NCI-H2171 (cell line): ENCODE measurements at places on chromosomes 6 and 20.

GRCh38 chr6:155265843-155266535 lies 2.2 kb downstream of the CLDN20 start:
- DNase-seq: no peak

DNA sequence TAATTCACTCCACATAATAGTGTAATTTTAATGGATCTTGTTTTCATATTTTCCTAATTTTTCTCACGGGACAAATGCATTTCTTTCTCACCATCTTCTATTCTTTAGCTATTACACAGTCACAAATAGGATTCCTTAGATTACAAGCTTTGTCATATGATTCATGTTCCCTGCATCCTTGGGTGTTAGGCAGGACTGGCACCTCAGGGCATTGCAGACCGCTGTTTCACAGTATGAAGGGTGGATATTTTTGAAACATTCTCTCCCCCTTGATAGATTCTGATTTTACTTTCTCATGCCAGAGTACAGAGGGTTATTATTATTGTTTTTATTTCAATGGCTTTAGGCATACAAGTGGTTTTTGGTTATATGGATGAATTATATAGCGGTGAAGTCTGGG lies 602.5 kb downstream of the PHF3 start:
- DNase-seq: no peak

DNA sequence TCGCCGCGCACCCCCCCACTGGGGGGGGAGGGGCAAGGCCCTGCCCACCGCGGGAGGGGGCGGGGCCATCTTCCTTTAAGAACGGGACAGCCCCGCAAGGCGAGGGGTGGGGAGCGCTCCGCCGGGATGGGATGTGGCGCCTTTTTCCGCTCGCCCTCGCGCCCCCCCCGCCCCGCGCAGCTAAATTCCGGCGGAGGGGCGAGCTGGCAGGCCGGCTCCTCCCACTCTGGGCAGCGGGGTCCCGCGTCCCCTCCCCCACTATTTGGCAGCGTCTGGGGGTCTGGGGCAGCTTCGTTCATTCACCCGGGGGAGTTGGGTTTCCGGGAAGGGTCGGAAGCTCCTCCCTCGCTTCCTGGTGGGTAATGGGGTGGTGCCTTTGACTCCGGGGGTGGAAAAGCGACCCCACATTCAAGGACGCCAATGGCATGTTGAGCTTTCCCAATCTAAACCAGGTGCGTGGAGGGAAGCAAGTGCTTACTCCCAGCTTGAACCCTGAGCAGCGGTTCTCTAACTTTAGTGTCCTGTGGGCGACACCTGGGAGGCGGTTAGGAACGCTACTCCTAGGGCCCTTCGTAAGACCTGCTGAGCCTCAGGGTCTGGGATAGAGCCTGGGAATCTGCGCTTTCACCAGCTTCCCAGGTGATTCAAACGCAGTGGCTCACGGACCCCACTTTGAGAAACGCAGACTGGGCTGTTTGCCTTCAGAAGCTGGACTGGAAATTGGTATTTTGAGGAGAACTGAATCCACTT lies 927 bp downstream of the ASXL1 start:
- DNase-seq: peak; percentile 91

- DNase-seq: no peak
These were observed 94.2 kb downstream of the TBC1D7 start for GRCh38 chr6:13234130-13234529.

- no peak for DNase-seq
These were observed 294.0 kb downstream of the TBC1D7 start for GRCh38 chr6:13034316-13034715.

DNA sequence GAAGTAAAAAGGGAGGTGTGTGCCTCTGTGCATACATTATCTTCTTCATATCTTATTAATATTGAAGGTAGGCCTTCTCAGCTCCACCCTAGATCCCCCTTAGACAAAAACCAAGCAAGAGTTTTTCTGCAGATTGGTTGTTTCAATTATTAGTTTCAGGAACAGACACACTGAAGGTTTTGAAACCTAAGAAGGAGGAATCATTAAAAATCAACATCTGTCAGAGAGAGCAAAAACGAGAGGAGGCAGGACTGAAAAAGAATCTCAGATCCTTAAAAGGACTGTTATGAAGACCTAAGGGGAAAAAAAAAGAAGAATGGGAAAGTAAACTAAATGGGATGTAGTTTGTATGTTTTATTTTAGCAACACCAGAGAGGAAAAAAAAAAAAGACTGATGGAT lies 560.8 kb upstream of the JAG1 start:
- DNase-seq: peak; percentile 52

DNA sequence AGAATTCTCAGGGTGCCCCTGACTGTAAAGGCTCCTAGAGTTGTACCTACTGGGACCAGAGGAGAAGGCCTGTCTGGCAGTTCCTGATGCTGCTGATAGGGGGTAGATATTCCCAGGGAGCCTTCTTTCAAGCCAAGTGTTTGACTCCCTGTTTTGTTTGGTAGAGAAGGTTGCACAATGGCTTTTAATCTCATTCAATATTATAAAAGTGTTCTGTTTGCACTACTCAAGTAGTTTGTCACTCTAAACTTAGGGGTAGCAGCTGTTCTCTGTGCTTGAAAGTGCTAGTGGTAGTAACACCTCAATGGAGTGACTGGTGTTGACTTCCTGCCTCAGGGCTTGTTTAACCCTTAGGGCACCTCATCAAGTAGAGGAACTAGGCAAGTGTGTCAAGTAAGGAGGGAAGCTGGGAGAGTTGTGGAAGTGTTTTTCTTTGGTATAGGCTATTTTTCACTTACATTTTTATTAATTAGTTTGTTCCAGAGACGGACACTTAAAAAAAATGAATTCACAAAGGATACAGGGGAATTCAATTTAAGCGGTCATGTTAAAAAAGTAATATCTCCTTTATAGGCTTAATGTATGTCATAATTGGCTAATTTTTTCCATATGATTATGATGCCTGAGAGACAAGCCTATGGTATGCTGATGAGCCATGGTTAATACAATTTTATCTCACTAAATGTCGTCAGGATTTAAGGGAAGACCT lies 38.1 kb downstream of the BICRAL start:
- DNase-seq: no peak

DNA sequence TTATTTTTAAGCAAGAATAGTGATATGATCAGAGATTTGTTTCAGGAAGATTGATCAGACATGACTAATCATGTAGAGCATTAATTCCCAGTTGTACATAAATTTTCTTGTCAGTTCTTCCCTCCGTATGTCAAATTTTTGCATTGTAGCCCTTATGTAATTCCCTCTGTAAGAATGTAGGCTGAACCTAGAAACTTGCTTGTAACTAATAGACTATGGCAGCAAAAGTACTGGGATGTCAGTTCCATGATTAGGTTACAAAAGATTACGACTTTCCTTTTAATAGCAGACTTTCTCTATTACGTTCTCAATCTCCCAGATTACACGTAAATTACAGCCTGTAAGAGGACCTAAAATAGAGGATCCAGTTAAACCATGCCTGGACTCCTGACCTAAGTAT lies 79.4 kb upstream of the EPHA7 start:
- no peak for DNase-seq

- no peak for DNase-seq
These were observed 296.3 kb downstream of the CDKAL1 start for GRCh38 chr6:20830576-20830975.

- DNase-seq: no peak
These were observed 177.1 kb downstream of the ALDH8A1 start for GRCh38 chr6:134772671-134773360.

DNA sequence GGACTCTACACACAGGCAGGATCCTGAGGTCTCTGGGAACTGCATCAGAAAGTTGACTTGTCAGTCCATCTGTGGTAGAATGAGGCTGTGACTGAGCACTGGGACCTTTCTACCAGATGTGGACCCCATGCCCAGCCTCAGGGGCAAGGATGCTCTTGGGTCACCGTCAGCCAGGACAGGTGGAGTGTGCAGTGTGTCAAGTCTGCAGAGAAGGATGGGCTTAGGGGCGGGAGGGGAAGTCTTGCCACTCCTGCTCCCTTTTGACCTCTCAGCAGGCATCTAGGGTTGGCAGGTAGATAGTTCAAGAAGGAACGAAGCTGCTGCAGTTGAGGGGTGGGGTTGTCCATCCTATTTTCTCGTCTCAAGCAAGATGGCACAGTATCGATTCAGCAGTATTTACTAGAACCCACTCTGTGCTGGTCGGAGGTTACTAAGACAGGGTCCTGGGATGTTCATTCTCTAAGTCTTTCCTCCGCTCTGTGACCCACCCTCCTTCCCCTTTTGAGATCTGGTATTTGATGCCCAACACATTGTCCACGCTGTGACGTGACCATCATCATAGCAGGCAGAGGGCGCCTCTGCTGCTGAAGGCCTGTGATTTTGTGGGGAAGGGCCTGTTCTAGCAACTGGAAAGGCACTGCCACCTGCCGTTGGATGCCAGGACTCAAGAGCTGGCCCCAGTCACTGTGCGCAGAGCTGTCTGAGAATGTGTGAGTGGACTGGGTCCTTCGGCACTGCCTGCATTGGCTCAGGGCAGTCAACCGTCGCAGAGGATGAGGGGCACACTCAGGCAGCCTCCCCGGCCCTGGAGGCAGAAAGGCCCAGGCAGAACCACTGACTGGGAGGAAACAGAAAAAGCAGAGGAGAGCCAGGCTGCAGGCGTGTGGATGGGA lies 23.2 kb downstream of the RBCK1 start:
- DNase-seq: peak; percentile 68

GRCh38 chr20:19543101-19543500 lies 215.0 kb upstream of the RIN2 start:
- DNase-seq: no peak

- no peak for DNase-seq
These were observed 512.9 kb downstream of the UTRN start for GRCh38 chr6:144797881-144798589.

GRCh38 chr6:135346747-135347146 lies 150.8 kb downstream of the AHI1 start:
- DNase-seq: no peak

GRCh38 chr6:113011801-113012200 lies 664.7 kb downstream of the RFPL4B start:
- DNase-seq: no peak

DNA sequence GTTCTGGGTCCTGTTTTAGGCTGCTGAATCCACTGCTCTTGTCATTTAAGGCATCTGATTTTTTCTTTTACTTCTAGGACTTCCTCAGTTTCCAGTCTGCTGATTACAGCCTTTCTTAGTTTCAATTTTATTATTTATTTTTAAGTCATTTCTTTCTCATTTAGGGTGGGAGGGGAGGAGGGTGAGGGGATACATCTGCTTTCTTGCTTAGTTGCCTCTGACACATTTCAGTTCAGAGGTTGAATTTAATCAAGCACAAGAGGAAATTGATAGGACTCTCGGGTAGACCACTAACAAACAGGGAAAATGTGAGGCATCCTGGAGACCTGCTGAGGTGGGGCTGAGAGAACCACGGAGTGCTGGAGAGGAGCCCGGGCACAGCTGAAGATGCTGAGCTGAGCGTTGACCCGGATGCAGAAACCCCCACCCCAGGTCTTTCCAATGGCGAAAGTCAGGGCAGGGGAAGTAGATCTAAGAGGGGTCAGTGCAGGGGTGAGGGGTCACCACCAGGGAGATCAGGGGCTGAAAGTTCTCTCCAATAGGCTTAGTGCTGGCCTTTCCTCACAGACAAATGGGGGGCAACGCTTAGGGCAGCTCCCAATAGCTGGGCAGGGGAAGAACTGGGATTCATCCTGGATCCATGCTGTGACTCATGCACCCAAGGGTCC lies 7.6 kb upstream of the TREML2 start:
- no peak for DNase-seq

GRCh38 chr6:6746970-6747338 lies 158.4 kb downstream of the LY86 start:
- DNase-seq: no peak

GRCh38 chr6:161954699-161955276 lies 680.9 kb upstream of the AGPAT4 start:
- DNase-seq: no peak

GRCh38 chr6:116682334-116682712 lies 1.3 kb downstream of the KPNA5 start:
- DNase-seq: no peak

GRCh38 chr6:12602951-12603672 lies 113.5 kb upstream of the PHACTR1 start:
- no peak for DNase-seq

DNA sequence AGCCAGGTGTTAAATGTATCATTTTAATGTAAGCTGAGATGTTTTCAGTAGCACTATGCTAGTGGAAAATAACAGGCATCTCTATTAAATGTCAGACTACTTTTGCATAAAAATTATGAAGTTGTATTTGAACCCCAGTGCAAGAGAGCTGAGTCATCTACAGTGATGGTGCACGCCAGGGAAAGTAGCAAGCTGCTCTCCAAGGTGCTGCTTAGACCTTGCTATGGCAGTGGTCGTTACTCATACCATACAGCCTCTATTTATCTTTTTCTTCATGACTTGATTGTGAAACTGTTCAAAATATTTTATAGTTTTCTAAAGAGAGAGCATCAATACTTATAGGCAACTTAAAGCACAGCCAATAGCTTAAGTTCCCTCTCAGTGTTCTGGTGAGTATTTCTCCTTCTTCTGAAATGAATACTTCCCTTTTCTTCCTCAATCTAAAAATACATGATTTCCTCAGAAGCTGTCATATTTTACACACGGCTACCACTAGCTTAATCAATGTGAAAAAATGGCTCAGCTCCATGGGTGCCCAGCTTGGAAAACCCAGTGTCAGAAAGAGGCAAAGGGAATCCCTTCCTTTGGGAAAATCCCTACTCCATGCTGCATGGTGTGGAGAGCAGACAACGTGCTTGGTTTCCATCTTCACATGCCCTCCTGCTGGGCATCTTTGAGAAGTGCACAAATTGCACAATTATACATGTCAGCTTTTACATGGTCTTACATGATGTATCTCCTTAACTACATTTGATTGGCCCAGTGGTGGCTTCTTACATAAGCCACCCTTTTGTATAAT lies 105.6 kb downstream of the ELOVL4 start:
- DNase-seq: no peak

DNA sequence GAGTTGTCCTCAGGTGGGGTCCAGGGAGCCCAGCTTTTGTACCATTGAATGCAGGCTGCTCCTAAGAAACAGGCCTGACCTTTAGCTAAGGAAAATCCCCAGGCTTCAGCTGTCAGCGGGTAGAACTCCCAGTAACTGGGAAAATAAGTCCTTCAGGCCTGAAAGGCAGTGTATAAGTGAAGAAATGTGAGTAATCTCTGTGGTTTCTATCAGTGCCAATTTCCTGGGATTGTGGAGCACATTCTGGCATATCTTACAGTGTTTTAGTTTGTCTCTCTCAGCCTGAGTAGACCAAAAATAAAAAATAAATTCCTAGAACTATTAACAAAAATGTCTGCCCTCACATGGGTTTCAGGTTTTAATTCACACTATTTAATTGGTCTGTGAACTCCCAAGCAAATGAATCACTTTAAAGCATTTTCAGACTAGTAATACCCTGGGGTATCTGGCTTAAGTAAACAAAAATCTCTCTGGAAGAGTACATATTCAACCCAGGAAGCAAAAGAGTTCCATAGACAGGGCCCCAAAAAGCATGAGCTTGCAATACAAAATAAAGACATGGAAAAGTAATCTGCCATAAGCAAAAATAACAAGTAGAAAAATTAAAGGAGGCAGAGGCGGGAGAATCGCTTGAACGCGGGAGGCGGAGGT lies 566.2 kb upstream of the NOX3 start:
- DNase-seq: no peak

- no peak for DNase-seq
These were observed 403.2 kb downstream of the ARHGAP18 start for GRCh38 chr6:129306826-129307225.
